ENCODE measurements at places on chromosomes 1 and 21. TPM values are rescaled to one million over a fixed set of nuclear protein-coding genes. Genes with fewer than 3 reads are reported as not detected.
A peak's percentile ranks its signal among the peaks of the same experiment; 100 is the strongest.

DNA sequence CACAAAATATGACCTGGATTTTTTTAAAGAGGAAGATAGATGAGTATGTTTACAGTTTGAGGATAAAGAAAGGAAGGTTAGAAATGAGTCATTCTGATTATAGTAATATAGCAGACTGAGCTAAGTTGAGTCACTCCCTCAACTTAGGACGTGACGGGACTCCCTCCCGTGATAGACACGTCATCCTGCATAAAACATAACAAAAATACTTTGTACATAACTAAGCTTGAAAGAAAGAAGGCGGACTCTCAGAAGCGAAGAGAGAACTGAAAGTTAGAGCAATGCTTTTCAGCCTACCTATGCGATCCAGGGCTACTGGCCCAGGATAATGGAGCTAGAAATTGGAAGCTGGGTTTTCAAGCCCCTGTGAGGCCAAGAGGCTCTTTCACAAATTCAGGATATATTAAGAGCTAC lies 53.0 kb upstream of the DESI2 start:
- peak; percentile 73 for DNase-seq

DNA sequence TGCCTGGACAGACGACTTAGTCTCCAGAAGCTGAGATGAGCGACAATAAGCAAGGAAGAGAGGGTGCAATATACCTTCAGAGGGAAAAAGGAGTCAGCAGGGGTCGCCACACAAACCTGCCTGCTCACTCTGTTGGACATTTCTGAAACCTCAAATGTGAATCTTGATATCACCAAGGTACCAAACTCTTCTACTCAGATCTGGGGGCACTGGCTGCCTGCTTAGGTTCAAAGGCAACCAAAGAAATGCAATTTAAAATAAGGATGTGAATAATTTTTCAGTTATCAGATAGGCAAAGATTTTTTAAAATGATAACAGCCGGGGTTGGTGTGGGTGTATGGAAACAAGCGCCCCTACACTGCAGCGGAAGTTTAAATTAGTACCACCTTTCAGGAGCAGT lies 164.2 kb downstream of the HIVEP3 start:
- DNase-seq = no peak

DNA sequence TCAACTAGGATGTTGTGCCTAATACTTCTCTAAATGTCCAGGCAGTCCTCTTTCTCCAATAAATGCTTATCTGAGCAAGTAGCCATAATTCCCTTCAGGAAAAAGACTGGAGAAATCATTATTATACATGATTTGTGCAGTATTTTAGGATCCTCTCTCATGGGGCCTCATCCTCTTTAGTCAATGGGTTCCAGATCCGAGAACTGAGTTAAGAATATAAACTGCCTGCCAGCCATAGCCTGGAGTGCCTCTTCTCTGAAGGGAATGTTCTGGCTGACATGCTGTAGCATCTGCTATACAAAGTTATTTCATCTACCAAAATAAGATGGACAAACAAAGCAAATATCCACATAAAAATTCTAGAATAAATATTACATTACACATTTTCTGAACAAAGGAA lies 334.0 kb upstream of the PRMT6 start:
- no peak for DNase-seq

- DNase-seq = no peak
Measured at GRCh38 chr1:212467843-212468482, 35.2 kb downstream of the NENF start.

Gene LCE3A
- total RNA-seq = not detected

GRCh38 chr1:84998642-84999280 lies 1.8 kb upstream of the MCOLN2 start:
- no peak for DNase-seq

Gene OR2T11
- total RNA-seq = not detected

- no peak for DNase-seq
Measured at GRCh38 chr1:18974606-18975005, 18.1 kb upstream of the IFFO2 start.

Gene SPTA1
- total RNA-seq = not detected

Gene ISG15
- 353 TPM for total RNA-seq

- DNase-seq = no peak
Measured at GRCh38 chr1:3294450-3294849, 160.0 kb upstream of the ARHGEF16 start.

DNA sequence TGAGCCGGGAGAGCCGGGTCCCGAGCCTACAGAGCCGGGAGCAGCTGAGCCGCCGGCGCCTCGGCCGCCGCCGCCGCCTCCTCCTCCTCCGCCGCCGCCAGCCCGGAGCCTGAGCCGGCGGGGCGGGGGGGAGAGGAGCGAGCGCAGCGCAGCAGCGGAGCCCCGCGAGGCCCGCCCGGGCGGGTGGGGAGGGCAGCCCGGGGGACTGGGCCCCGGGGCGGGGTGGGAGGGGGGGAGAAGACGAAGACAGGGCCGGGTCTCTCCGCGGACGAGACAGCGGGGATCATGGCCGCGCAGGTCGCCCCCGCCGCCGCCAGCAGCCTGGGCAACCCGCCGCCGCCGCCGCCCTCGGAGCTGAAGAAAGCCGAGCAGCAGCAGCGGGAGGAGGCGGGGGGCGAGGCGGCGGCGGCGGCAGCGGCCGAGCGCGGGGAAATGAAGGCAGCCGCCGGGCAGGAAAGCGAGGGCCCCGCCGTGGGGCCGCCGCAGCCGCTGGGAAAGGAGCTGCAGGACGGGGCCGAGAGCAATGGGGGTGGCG lies 371 bp downstream of the ARID1A start:
- no peak for DNase-seq

- no peak for DNase-seq
Measured at GRCh38 chr1:239647045-239647444, 260.7 kb downstream of the CHRM3 start.

DNA sequence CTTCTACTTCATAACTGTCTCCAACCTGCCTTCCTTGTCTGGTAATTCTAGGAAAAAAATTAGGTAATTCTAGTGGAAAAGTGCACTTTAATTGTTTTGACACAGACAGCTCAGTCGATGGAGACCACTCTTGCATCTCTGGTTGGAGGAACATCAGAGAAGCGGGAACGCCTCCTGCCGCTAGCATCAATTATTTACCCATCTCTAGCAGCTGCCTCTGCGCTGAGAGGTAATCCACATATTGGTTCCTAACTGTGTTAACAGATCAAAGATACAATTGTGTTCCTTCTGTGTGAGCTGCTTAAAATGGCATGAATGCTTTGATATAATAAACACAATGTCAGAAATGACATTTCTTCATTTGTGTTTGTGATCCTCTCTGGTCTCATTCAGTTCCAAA lies 33.3 kb downstream of the C2CD2 start:
- no peak for DNase-seq

Gene PLD5
- total RNA-seq = not detected

- no peak for DNase-seq
Measured at GRCh38 chr21:33112151-33112550, 42.2 kb downstream of the OLIG1 start.

- no peak for DNase-seq
Measured at GRCh38 chr1:63603810-63604209, 10.6 kb downstream of the PGM1 start.

Gene IL19
- not detected for total RNA-seq

Gene TSPAN2
- total RNA-seq = 18.2 TPM

Gene KRTAP10-4
- total RNA-seq = not detected

GRCh38 chr1:45033356-45033755 lies 21.3 kb downstream of the UROD start:
- no peak for DNase-seq

DNA sequence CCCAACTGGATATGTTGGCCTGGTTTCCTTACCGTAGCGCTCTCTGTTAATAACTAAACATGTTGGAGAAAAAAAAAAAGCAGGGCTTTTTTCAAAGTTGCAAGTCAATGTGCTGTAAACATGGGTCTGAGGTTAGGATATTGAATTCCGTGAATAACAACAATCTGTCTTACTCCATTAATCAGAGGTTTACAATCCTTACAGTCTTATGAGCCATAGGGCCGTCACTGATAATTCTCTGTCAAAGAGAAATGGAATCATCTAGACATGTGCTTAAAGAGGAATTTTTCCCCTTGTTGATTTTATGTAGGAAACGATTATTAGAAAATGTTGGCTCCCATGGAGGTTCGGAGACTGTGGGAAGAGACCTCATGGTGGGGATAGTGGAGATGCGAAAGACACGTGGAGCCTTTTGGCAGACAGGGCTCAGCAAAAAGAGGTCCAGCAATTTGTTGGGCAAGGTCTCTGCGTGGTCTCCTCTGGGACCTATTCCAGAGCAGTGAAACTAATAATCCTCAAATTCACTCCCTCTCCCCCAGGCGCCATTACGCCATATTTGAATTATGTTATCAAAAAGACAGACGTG lies 83.5 kb upstream of the CLDN14 start:
- no peak for DNase-seq

Gene FCRL3
- total RNA-seq = not detected

DNA sequence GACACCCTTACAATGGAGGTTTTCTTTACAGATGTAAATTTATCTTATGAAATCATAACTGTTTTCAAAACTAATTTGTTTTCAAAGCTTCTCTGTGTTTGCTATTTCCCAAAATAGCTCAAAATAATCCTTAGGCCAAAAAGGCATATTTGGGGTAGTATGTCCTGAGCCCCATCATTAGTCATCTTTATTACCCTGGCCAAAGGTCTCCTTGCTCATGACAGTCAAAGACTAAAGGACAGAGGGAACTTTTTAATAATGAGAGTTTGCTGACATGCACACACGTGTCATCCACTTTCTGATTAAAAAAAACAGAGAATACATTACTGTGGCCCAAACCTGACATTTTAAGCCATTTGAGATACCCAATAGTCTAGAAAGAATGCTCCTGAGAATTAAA lies 221.9 kb upstream of the DUSP10 start:
- DNase-seq = no peak

- DNase-seq = no peak
Measured at GRCh38 chr1:160721473-160721872, 9.9 kb upstream of the CD48 start.

GRCh38 chr1:206041640-206042039 lies 11.3 kb upstream of the RHEX start:
- no peak for DNase-seq

Gene SUCO
- total RNA-seq = 26.1 TPM

- DNase-seq = no peak
Measured at GRCh38 chr1:66439031-66439740, 94.8 kb upstream of the SGIP1 start.

Gene RSPH1
- total RNA-seq = not detected

GRCh38 chr1:215594640-215595039 lies 27.5 kb downstream of the KCTD3 start:
- no peak for DNase-seq

GRCh38 chr1:209491496-209491895 lies 92.0 kb upstream of the CAMK1G start:
- DNase-seq = no peak

Gene SLC45A1
- 2.5 TPM for total RNA-seq

Gene KCNE1
- 0.16 TPM for total RNA-seq

GRCh38 chr1:79155991-79156390 lies 149.5 kb upstream of the ADGRL4 start:
- DNase-seq = no peak

DNA sequence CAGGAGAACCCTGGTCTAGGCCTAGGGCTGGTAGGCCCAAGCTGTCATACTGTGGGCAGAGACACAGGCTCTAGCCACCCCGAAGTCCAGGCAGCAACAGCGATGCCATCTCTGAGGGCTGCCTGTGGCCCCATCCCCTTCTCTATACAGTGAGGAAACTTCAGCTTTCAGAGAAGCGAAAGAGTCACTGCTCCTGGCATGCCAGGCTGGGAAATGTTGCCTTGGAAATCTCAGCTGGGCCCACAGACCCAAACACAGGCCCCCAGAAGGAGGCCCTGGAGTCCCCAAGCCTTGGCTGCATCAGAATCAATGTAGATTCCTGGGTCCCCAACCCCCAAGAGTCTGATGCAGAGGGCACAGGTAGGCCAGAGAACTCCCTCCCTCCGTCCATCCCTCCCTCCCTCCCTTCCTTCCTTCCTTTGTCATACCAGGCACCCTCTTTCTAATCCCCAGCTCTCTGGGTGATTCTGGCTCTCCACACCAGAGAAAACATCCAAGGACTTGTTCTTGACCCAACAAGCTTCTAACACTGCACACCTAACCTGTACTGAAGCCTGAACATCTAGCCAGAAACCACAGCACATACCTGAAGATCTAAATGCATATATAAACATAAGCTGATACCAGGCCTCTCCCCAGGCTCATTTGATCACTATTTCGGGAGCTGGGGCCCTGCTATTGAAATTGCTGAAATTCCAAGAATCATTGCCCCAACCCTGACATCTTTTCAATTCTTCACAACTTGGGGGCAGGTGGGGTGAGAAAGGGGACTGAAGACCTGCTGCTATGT lies 143.2 kb upstream of the EDN2 start:
- no peak for DNase-seq

- no peak for DNase-seq
Measured at GRCh38 chr1:65606426-65606825, 186.0 kb downstream of the LEPR start.

Gene RSBN1
- 6.7 TPM for total RNA-seq

DNA sequence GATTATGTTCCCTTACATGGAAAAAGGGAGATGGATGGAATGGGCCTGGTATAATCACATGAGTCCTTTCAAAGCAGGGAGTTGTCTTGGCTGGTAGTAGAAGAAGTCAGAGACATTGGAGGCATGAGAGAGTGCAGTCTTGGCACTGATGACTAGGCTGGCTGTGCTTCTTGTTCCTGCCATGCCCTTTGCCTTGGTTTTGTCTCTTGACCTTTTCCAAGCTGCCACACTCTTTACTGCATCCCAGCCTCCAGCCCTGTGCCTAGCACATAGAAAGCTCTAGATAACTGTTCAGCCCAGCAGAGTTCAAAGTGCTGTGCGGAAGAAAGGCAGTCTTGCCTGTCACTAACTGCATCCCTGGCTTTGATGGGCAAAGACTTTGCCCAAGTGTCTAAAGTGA lies 412.6 kb downstream of the PRDM2 start:
- no peak for DNase-seq

DNA sequence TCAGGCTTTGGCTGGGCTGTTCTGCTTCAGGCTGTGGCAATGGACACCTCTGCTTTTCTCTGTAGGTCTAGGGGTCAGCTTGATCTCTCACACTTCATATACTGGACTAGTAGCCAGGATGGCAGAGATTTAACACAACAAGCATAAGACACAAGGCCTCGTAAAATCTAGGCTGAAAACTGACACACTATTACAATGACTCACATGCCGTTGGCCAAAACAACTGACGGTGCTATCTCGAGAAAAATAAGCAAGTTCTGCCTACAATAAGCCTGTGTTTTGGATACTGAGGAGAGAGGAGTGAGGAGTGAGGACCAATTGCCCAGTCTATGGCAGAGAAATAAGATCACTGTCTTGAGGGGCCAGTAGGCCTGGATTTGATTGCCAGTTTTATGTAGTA lies 840.7 kb upstream of the ADAMTS5 start:
- no peak for DNase-seq

- DNase-seq = no peak
Measured at GRCh38 chr1:5928714-5929400, 63.4 kb downstream of the NPHP4 start.

GRCh38 chr1:34365295-34365694 lies 188.6 kb downstream of the C1orf94 start:
- DNase-seq = no peak

All from SJSA1 (cell line).